ENCODE measurements at places on chromosomes 3 and 15.

- no peak for DNase-seq
These were observed 21.1 kb upstream of the HCLS1 start for GRCh38 chr3:121681792-121682191.

- DNase-seq = no peak
These were observed at the start of gene GASK1A for GRCh38 chr3:42979044-42979972. GASK1A (plus strand) TSS chr3:42979311; CDS start chr3:42979643, 332 bp downstream.

GRCh38 chr3:40754994-40755393 lies 230.2 kb downstream of the ZNF621 start:
- DNase-seq = no peak

DNA sequence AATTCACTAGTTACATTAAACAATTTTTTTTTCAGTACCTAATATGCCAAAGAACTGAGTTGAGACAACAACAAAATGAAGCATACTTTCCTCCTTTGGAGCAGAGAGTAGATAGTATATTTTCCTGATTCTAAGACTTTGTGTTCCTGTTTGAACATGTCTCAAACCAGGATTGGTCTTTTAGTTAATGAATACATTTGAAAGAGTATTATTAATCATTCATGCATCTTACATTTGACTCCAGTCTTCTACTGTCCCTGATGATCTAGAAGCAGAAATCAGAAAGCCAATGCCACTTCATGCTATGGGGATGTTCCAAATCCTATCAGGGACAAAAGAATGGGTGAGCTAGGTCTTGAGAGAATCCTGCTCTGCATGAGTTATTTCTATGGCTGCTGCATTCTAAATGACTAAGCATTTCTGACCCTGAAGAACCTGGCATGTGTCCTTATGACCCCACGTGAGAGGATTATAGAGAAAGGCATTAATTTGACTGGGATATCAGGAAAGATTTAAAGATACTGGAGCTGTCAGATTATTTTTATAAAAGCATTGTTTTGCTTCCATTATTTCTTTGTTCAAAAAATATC lies 32.9 kb upstream of the MBNL1 start:
- DNase-seq = peak; percentile 8

DNA sequence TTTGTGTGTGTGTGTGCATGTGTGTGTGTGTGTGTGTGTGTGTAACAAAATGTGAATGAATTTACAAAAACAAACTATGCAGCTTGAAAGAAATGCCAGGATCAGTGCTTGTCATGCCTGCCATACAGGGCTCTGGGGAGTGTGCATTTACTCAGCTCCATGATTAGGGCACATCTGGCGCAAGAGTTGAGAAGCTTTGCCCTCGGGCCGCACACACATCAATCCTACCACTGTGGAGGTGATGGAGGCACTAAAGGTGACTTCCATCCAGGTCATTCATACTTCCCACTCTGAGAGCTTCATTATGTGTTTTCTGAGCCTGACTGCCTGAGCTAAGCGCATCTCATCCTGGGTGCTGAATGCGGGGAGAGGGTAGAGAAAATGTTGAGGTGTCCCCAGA lies 72.0 kb upstream of the ZBED2 start:
- DNase-seq = no peak

DNA sequence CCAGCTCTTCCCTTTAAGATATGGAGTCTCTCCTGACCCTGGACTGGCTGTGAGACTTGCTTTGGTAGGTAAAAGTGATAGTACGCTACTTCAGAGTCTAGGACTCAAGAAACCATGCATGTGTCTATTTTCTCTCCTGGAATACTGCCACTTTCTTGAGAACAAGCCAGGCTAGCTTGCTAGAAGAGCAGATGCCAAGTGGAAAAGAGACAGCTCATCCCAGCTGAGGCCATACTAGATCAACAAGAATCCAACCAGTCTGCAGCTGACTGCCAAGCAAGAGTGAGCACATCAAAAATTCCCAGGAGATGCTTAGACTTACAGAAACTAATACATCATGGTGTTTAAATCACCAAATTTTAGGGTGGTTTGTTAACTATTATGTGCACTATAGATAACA lies 208.3 kb upstream of the RBMS3 start:
- no peak for DNase-seq

DNA sequence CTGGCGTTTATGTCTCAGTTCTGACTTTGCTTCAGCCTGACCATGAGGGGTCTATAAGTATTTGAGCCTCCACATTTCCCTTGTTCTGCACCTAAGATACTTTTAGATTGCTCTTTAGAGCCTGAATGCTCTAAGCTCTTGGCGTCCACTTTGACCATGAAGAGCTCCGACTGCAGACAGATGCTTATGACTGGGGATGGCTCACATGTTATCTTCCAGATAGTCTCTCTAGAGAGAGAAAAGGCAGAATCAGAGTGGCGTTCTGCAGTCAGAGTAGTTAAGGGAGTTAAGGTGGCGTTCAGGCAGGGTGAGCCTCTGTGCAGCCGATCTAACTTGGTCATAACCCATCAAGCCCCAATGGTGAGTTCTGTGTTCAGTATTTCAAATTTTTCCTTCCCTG lies 487.9 kb upstream of the NR2F2 start:
- DNase-seq = no peak

DNA sequence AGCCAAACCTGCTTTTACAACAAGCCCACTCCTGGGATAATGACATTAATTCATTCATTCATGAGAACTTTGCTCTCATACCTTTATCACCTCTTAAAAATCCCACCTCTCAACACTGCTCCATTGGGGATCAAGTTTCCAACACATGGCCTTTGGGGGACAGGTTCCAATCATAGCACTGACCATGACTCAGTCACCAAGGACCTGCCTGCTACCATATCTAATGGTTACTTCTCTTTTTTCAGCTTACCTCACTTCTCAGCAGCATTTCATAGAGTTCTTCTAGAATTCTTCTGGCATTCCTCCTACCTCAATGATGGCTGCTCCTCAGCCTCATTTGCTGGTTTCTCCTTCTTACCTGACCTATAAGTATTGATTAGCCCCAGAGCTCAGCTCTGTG lies 36.9 kb upstream of the RYK start:
- no peak for DNase-seq

DNA sequence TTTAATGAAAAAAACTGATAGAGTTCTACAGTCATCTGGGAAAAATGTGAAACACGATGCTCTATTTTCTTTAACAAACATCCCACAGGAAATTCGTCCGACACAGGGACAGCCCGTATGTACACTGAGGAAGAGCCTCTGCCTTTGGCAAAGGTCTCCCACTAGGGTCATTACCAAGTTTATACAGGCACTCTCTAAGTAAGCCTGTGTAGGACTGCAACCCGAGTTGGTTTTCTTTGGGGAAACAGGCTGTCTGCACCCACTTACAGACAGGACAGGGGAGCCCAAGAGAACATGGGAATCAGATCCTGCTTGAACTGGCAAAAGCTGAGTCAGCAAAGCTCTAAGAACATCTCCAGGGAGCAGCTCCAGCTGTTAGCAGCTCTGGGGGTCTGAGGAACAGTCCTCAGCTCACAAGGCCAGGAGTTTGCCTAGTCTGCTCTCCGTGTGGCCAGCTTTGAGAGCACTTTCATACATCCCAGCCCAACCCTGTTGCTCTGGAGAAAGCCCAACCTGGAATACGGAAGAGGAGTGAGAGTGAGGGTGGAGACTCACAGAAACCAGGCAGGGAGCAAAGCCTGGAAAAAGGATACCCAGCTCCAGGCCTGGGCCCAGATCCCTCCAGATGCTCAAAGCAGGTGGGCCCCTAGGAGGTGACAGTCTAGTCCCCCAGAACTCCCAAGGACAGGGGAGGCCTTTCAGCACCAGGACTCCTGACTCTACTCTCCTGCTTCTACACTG lies 1.9 kb downstream of the TBC1D2B start:
- peak; percentile 31 for DNase-seq

DNA sequence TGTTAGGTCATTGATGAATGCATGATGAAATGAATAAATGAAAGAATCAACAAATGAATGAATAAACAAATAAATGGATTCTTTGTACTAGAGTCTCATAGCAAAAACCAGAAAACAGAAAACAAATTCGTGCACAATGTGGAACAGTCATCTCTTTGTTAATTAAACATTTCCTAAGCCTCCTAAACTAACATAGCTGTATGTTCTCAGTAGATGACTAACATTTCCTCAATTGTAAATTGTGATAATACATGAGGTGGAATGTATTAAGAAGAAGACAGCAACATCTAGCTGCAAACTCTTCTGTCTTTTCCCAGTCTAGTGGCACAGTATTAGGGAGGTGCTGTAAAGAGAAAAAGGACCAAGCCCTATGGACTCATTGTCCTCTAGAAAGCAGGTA lies 1021.0 kb downstream of the MCTP2 start:
- no peak for DNase-seq

DNA sequence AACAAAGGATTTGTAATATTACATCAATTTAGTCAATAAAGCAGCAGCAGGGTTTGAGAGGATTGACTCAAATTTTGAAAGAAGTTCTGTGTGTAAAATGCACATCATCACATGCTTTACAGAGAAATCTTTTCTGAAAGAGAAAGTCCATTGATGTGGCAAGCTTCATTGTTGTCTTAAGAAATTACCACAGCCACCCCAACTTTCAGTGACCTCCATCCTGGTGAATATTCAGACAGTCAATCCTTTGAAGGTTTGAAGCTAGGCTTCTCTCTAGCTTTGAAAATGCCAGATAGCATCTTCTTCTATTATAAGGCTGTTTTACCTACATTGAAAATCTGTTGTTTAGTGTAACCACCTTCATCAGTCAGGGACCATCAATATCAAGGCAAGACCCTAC lies 51.8 kb upstream of the SETMAR start:
- no peak for DNase-seq

DNA sequence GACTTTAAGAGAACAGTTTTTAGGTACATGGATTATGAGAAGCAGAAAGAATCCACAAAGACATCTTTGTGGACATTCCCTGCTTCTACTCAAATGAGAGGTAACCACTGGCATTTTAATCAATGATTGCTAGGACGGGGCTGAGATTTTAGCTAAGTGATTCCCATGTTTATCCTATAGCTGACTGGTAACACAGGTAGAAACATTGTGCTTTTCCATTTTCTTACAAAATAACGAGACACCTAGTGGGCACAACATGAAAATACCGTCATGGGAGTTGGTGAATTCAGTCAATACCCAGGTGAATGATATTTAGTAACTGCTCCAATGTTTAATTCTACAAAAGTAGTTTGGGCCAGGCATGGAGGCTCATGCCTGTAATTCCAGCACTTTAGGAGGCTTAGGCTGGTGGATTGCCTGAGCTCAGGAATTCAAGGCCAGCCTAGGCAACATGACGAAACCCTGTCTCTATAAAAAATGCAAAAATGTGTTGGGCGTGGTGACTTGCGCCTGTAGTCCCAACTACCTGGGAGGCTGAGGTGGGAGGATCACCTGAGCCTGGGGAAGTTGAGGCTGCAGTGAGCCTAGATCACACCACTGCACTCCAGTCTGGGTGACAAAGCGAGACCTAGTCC lies 37.2 kb upstream of the DENND4A start:
- peak; percentile 34 for DNase-seq

DNA sequence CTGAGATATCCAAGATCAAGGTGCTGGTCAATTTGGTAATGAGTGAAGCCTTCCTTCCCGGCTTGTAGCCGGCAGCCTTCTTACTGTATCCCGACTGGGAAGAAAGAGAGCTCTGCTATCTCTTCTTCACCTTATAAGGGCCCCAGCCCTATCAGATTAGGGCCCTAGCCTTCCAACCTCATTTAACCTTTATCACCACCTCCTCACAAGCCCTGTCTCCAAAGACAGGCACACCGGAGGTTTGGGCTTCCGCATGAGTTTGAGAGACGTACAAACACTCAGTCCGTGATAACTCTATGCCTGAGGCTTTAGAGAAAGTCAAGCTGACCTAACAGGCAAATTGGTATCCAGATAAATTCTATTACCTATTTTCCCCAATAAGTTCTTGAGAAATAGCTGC lies 243.9 kb downstream of the OPA1 start:
- DNase-seq = no peak

DNA sequence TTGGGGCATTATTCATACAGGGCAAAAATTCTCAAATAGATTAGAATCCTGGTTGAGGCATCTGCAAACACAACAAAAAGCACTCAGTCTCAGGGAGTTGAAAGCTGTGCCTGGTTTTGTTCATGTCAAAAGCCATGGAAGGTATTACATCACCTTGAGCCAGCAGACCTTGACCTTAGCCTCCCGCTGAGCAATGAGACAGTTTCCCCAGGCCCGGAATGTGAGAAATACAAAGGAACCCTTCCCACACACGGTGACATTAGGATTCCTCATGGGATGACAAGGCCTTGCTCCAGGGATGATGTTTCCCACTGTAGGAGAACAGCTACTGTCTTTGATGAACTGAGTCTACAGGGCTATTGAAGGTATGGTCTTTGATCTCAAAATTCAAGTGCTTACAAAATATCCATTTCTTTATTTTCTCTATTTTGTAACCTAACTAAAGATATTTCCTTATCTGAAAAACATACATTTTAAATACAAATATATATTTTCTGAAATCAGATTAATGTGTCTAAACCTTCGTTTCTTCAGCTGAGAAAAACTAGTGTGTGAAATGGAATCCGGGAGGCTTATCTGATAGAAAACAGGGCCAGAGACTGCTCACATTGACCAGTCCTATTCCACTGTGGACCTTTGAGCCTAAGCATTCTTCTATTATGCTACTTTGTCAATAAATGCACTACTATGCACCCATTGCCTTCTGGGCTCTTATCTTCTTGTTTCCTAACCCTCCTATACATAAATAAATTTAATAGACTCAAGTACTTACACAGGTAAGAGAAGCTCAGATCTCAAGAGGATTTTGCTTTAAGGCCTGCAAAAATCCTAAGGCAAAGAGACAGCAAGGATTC lies 298.2 kb downstream of the KBTBD8 start:
- DNase-seq = no peak

DNA sequence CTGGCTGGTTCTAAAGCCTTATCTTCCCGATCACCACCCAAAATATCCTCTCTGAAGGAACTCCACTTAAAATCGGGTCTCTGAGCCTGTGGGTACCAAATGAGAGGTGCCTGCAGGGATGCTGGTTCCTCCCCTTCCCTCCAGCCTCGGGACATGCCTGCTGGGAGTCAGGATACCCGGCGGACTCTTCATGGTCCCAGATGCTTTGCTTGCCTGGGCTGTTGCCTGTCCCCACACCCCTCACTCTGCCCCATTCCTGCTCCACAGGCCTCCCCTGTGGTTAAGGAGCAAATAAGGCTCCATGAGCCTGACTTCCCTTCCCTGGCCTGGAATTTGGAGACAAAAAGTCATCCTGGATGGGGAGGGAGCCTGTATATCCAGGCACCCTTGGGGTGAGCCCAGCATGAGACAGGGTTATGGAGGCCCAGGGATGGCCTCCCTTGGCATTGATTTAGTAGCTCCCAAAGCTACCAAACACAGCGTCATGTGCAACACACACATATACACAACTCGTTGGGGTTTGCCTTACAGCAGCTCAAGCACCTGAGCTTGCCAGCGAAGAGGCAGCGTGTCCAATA lies 12.3 kb upstream of the CORO2B start:
- DNase-seq = no peak

GRCh38 chr3:143506190-143506589 lies 342.1 kb downstream of the SLC9A9 start:
- no peak for DNase-seq

DNA sequence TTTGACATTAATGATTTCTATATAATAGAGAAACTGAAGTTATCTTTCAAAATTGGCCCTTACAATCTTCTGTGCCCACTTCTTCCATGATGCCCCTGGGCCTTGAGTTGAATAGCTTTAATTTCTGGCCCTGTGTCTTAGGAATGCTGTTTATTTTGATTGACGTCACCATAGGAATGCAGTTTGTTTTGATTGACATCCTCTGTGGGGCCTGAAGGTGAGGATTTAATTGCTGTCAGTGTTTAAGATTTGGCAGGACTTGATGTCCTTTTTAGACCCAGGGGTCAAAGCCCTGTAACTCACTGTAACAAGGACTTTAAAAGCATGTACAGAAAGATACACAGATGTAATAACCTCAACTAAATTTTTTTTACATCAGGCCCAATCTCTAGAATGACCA lies 83.3 kb downstream of the GLDN start:
- peak; percentile 15 for DNase-seq

Data from PC-9 (cell line).